Muscle of leg (tissue), 16 donors: ENCODE measurements at places on chromosomes 16 and 17. TPM values are rescaled to one million over a fixed set of nuclear protein-coding genes. Genes with fewer than 3 reads are reported as not detected.
A peak's percentile ranks its signal among the peaks of the same experiment; 100 is the strongest.

RASD1 gene
- total RNA-seq: 5.2 TPM

LYRM1 gene
- total RNA-seq: 22.5 TPM

GRCh38 chr17:81833921-81834830 lies 674 bp downstream of the PPP1R27 start:
- DNase-seq: peak; percentile 30

- DNase-seq: no peak
These were observed 18.4 kb upstream of the C16orf82 start for GRCh38 chr16:27048316-27048715.

MYH11 gene
- total RNA-seq: 9.4 TPM

PGAP6 gene
- 16.3 TPM for total RNA-seq

DNA sequence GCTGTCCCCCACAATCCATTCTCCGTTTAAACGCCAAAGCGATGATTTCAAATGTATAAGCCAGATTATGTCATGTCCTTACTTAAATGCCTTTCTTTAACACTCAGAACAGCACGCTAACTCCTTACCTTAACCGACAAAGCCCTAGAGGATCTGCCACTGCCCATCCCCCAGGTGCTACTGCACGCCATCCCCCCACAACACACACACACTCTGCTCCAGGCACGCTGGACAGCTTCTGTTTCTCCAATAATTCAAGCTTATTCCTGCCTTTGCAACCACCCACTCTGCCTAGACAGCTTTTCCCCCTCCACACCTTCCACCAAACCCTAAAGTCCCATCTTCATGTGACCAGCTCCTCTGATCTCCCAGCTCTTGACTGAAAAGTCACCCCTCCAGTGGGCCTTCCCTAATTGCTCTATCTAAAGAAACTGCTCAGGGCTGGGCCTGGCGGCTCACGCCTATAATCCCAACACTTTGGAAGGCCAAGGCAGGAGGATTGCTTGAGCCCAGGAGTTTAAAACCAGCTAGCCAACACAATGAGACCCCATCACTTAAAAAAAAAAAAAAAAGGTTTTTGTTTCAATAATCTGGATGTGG lies 38.9 kb upstream of the RPL38 start:
- DNase-seq: no peak

CPHXL2 gene
- total RNA-seq: not detected

DNA sequence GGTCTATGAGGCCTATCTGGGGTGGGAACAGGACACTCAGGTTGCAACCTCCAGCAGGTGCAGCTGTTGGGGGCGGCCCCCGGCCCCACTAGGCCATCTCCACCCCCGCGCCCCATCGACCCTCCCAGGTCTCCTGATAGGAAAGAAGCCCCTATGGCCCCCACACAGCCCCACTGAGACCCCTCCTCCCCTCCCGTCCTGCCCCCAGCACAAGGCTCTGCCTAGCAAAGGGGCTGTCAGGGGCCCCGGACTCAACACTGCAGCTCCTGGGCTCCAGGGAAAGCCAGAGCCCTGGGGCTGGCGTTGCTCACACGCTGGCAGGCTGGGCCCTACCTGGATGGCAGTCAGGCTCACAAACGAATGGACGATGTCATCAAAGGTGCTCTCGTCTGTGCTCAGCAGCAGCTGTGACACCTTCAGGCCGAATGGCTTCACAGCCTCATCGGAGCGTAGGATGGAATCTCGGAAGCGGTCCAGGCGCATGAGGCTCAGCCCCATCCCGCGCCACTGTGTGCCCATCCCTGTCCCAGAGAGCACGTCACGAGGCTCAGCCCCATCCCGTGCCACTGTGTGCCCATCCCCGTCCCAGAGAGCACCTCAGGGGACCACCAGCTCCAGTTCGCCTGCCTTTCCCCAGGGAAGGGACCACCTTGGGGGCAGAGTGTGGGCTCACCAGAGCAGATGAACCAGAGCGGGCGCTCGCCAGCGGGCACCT lies 7.3 kb downstream of the FASN start:
- DNase-seq: no peak

GRCh38 chr17:67942810-67943209 lies 53.5 kb downstream of the C17orf58 start:
- DNase-seq: no peak

DNA sequence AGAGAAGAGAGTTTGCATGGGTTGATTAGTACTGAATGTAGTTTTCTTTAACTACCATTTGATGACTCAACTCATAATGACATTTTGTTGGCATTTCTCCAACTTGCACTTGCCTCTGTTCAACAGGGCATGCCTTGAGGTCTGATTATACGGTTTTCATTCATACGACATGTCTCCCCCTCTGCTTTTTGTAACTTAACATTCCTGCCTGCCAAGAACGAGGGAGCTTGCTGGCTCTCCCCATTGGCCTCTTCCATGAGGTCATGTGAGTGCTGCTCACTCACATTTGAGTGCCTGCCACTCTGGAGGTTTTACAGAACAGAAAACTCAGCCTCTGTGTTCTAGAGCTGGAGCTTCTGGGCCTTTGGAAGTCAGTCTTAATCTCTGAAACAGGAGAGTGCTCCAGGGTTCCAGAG lies 19.7 kb downstream of the MAP2K6 start:
- peak; percentile 51 for DNase-seq

DNA sequence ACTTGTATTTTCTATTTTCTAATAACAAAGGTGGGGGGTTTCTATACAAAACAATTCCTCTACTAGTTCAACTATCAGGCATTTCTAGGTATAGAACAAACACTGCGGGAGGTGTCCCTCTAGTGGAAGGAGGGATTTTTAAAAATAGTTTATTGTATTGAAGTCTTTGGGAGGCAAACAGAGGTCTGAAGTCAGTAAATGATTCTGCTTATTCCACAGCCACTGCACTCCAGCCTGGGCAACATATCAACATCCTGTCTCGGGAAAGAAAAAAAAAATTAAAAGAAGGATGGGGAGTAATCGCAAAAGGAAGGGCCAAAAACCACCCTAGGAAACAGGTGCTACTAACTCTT lies 648 bp upstream of the ERCC4 start:
- DNase-seq: no peak

GRCh38 chr16:46961373-46962353 lies 11.8 kb downstream of the DNAJA2 start:
- DNase-seq: peak; percentile 6

DNA sequence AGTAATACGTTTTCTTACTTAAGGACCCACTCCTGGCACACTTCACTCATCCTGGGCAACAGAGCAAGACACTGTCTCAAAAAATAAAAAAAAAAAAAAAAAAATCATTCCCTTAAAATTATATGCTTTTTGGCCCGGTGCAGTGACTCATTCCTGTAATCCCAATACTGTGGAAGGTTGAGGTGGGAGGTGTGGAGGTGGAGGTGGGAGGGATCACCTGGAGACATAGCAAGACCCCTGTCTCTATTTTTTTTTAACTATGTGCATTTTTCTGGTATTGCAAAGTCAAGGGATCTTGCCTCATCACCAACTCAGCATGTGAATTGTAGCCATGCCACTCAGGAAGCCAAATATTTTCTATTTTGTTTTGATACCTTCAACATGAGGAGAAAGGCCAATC lies 9.7 kb downstream of the STAT5B start:
- no peak for DNase-seq
